ENCODE measurements at places on chromosomes 16 and 17.

- DNase-seq, result no peak
Measured at GRCh38 chr17:40702271-40702670, 1.3 kb downstream of the KRT24 start.

DNA sequence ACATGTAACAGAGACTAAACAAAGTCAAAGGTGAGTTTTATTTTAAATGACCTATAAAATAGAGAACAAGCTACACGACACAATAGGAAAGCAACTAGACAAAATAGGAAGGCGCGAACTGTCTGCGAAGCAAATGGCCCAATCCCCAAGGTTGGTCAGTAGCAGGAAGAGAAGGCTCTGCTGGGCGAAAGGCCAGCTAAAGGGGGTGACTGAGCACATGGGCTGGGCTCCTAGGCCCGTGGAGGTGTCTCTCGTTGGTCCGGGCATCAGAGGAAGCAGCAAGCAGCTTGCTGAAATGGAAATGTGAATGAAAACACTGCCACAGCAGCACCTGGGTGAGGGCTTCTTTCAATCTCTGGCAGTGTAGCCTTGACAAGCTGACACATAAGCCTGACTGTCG is 129.4 kb downstream of the ZNF778 start:
- DNase-seq, result no peak

- DNase-seq, result peak; percentile 4
Measured at GRCh38 chr16:20901436-20902112, 1.0 kb downstream of the LYRM1 start.

- no peak for DNase-seq
Measured at GRCh38 chr16:89200850-89201411, 594 bp upstream of the SLC22A31 start.

GRCh38 chr16:84069540-84069939 is 26.9 kb upstream of the SLC38A8 start:
- no peak for DNase-seq

DNA sequence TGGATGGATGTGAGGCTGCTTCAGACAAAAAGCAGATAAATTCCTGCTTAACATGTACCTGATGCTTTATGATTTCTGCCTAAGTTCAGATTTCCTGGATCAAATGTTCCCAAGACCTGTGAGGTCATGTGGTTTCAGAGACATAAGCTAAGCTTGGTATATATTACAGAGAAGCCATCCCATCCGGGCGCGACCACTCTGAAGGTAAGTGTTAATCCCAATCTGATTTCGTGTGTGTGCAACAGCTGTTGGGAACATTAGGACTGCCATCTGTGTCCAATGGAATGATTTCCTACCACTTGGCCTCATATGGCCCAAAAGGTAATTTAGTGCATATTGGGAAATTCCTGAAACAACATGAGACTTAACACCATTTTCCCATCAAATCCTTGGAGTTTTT is 199.1 kb downstream of the HS3ST3B1 start:
- DNase-seq, result no peak

- DNase-seq, result no peak
Measured at GRCh38 chr16:84574191-84574590, 43.7 kb downstream of the COTL1 start.

DNA sequence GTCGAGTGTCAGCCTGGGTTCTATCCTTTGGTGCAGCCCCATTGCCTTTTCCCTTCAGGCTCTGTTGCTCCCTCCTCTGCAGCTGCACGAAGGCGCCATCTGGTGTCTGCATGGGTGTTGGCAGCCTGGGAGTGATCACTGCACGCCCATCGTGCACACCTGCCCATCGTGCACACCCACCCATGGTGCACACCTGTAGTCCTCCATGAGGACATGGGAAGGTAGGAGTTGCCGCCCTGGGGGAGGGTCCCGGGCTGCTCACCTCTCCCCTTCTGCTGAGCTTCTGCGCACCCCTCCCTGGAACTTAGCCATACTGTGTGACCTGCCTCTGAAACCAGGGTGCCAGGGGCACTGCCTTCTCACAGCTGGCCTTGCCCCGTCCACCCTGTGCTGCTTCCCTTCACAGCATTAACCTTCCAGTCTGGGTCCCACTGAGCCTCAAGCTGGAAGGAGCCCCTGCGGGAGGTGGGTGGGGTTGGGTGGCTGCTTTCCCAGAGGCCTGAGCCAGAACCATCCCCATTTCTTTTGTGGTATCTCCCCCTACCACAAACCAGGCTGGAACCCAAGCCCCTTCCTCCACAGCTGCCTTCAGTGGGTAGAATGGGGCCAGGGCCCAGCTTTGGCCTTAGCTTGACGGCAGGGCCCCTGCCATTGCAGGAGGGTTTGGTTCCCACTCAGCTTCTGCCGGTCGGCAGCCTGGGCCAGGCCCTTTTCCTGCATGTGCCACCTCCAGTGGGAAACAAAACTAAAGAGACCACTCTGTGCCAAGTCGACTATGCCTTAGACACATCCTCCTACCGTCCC is 2.9 kb downstream of the CTRL start:
- DNase-seq, result peak; percentile 79

DNA sequence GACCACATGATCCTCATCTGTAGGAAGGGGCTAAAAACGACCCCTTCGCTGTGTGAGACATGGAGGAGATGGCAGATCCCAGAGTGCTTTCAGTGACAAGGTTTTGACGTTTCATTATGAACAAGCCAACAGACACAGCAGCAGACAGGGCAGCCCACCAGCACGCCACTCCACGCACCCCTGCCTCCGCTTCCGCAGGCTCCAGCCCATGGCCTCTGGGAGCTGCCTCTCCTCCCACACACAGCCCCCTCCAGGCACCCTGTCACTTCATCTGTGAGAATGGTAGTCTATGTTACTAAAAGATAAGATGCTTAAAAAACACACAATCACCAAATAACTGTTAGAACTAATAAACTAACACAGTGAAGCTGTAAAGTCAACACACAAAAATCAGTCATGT is 12.3 kb upstream of the ADCY7 start:
- no peak for DNase-seq
